ENCODE measurements at places on chromosomes 2 and 18.

GRCh38 chr2:71129902-71130151, 202 bp downstream of the MCEE start:
- DNase-seq, result no peak

DNA sequence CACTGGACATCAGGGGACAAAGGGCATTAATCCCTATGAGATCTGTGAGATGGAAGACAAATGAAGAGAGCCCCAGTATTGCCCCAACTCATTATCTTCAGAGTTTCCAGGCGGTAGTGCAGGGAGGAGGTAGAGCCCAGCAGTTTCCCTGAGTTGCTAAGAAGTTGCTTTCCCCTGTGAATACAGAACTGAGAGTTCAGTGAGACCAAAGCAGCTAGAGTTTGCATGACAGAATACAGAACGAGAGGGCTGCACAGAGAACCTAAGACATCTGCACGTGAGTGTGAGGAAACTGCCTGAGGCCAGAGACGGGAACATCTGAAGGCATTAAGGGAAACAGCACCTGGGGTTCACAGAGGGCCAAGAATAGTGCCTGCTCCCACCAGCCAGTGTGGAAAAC, 18.1 kb upstream of the PGAP1 start:
- DNase-seq, result no peak

- no peak for DNase-seq
Observed at GRCh38 chr2:128818248-128818647, 499.6 kb upstream of the HS6ST1 start.

DNA sequence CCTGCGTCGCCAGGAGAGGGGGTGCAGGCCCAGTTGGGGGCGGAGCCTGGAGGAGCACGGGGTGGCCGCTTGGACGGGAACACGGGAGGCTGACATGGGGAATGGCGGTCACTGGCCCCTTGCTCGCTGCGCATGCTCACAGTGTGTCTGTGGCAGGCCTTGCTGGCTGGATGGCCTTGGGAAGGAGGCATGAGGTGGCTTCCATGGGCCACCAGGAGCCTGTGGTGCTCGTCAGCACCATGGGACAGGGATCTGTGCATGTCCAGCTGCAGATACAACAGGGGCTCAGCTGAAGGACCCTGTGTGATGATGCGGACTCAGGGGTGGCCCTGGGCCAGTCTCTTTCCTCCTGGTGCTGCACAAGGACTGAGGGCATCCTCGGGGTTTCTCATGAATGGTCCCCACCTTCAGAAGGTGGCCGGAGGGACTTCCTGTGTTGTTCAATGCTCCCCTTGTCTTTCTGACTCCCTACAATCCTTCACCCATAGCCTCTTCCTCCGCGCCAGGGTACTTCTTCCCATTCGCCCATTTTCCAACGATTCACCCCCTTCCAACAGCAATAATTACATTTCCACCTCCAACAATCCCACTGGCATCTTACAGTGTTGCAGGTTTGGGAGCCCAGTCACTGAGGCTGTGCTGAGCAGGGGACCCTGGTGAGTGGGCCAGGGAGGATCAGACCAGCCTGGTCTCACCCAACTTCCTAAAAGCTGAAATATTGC, 3.4 kb upstream of the SP140L start:
- DNase-seq, result no peak

- no peak for DNase-seq
Observed at GRCh38 chr2:68426848-68427579, 40.1 kb downstream of the FBXO48 start.

- no peak for DNase-seq
Observed at GRCh38 chr2:75146606-75147332, 52.6 kb downstream of the TACR1 start.

DNA sequence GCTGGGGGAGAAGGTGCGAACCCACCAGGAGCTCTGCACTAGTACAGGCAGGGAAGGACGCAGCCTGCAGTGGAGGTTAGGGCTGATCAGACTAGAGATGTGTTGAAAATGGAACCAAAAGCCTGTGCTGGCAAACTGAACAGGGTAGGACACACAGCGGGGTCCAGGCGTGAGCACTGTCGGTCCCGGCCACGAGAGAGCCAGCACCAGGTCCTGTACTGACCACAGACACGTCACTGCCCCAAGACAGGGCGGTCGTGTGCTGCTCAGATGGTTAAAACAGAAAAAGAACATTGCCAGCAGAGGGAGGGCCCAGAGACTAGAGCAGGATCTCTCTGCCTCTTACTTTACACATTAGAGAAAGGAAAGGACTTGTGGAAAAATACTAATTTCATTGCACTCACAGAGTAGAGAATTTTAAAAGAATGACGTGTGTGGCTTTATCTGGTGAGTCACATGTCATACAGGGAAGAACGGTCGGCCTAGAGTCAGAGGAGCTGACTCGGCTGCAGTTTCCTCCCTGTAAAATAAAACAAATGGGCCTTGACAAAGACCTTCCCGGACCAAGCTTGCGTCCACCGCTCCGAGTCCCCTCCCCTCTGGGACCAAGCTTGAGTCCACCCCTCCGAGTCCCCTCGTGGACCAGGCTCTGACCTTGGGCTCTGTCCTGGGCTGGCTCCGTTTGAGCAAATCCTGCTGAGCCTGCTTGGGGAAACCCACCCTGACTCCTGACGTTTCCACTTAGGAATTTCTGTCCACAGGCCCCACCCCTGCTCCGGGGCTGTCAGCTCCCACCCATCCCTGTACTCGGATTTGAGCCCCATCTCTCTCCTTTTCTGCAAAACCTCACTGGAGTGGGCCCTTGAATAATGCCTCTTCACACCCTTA, 16.7 kb upstream of the ADI1 start:
- no peak for DNase-seq

GRCh38 chr18:50312296-50313030, 25.0 kb upstream of the CXXC1 start:
- DNase-seq, result no peak

DNA sequence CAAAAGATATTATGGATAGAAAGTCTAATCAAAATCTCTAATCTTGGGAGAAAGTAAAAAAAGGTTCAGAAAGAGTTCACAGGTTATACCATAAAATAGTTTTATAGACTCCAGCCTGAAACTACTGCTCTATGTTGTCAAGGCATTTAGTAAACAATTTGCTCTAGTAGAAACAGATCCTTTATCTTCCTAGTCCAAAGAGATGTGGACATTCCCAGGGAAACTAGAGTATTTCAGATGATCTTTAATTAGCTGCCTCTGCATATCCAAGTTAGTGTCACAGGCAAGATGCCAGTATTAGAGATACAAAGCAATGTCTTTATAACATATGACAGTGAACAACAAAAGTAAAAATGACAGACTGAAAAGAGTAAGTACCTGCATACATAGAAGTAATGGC, 708.6 kb downstream of the CCDC85A start:
- DNase-seq, result no peak

- DNase-seq, result no peak
Observed at GRCh38 chr2:189821953-189822748, 37.9 kb downstream of the PMS1 start.

GRCh38 chr2:30701782-30702181, 105.5 kb downstream of the CAPN13 start:
- no peak for DNase-seq

DNA sequence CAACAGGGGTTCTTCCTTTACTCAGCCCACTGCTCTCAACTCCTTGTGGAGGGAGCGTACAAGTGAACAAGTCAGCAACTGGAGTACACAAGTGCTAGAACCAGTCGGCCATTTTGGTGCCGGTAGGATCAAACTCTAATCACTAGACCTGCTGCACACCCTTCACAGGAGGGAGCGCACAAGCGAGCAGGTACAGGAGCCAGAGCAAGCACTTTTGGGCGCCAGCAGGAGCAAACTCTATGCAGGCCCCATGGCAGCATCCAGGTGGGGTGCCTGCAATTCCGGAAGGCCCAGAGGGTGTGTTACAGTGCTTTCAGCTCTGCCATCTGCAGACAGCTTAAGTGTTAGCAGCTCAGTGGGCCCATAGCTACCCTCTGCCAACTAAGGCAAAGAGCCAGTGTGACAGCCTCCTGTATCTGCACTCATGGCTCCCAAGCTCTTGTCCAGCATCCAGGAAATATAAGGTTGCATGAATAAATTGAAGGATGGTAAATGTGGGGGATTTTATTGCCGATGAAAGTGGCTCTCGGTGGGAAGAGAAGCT, 426.1 kb downstream of the DCC start:
- no peak for DNase-seq

DNA sequence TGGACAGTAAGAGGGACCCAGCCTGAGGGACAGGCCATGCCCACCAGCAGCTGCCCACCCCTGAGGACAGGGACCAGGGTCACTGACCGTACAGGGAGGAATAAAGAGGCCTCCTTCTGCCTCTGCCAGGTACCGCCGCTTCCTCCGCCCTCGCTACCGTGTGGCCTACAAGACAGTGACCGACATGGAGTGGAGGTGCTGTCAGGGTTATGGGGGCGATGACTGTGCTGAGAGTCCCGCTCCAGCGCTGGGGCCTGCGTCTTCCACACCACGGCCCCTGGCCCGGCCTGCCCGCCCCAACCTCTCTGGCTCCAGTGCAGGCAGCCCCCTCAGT, 2.2 kb downstream of the EMILIN1 start:
- DNase-seq, result no peak

DNA sequence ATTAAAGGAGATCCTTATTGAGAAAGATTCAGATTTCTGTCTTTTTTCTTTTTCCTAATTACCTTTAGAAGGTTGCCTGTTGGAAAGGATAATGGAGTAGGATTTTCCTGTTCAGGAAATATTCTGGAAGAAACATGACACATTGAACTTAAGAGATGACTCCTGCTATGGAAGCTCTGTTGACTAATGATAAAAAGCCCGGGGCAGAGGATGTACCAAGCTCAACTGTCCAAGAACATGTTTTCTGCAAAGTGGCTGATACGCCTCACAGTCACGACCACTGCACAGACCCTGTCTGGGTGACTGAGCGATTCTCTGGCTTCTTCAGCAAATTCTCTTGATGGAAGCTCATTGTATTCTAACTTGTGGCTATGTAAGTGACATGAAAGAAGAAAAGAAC, 86.2 kb upstream of the THOC1 start:
- DNase-seq, result no peak

- DNase-seq, result peak; percentile 15
Observed at GRCh38 chr2:241617431-241618154, 19.4 kb downstream of the THAP4 start.

- no peak for DNase-seq
Observed at GRCh38 chr2:223050900-223051504, 988 bp upstream of the KCNE4 start.

GRCh38 chr2:202432776-202433175, 56.6 kb downstream of the BMPR2 start:
- no peak for DNase-seq

GRCh38 chr2:71602581-71602980, 149.2 kb downstream of the DYSF start:
- DNase-seq, result no peak

DNA sequence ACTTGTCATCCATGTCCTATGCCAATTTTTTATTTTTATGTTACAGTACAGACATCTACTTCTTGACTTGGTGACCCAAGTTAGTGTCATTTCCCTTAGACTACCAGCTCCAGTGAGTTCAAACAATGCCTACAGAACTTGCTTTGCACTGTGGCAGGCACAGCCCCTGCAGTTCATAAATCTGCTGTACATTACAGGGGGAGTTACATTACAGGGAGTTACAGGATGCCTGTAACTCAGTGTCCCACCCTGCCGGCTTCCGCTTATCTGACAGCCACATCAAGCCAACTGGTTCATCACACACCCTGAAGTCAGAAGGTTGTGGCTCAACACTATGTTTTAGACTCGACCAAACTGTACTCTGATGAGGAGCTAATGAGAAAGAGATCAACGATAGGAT, 7.8 kb upstream of the NPAS2 start:
- DNase-seq, result no peak

DNA sequence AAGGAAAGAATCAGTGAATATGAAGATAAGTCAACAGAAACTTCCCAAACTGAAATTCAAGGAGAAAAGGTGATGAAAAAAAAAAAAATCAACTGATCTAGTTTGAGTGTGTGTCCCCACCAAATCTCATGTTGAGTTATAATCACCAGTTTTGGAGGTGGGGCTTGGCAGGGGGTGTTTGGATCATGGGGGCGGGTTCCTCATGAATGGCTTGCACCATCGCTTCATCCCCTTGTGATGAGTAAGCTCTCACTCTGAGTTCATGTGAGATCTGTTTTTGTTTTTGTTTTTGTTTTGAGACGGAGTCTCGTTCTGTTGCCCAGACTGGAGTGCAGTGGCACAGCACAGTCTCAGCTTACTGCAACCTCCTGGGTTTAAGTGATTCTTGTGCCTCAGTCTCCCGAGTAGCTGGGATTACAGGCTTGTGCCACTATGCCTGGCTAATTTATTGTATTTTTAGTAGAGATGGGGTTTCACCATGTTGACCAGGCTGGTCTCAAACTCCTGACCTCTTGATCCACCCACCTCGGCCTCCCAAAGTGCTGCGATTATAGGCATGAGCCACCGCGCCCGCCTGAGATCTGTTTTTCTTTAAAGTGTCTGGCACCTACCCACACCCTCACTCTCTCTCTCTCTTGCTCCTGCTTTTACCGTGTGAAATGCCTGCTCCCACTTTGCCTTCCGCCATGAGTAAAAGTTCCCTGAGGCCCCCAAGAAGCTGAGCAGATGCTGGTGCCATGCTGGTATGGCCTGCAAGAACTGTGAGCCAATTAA, 4.0 kb upstream of the SLC66A2 start:
- DNase-seq, result no peak

- DNase-seq, result no peak
Observed at GRCh38 chr18:74731097-74731496, 133.4 kb downstream of the ZNF407 start.

DNA sequence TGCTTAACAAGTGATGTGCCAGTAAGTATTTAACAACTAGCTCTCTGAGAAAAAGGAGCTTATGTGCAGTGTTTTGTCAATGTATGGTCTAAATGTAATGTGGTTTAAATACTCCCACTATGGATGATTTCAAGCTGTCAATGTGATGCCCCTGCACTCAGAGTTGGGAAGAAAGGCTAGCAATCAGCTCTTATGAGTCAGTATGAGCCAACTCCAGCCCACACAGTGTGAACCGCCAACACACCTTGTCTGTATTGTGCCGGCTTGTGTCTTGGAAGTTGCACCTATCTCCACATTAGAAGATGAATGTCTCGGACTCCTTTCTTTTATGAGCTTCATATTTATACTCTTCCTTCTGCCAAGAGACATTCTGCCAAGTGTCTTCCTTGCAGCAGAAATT, 703.8 kb upstream of the RAB6C start:
- no peak for DNase-seq

GRCh38 chr2:169343202-169343601, 19.1 kb downstream of the LRP2 start:
- DNase-seq, result no peak

GRCh38 chr2:241469746-241470145, 38.6 kb downstream of the STK25 start:
- no peak for DNase-seq

DNA sequence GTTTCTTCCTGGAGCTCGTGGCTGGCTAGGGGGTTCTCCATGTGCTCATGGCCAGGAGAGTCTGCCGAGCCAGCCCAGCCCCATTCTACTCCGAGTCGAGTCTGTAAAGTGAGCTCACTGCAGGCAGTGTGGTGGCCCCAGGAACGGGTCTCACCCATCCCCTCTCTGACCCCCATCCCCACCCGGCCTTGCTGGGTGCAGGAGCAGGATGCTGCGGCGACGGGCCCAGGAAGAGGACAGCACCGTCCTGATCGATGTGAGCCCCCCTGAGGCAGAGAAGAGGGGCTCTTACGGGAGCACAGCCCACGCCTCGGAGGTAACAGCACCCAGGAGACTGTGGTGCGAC, 1.4 kb downstream of the ANO7 start:
- DNase-seq, result no peak

Measured in midbrain (tissue), 1 donor.